ENCODE measurements at places on chromosomes 2 and 18.

GRCh38 chr2:212957624-212958023 is 193.8 kb downstream of the IKZF2 start:
- no peak for DNase-seq

GRCh38 chr18:11522992-11523391 is 86.4 kb upstream of the SLC35G4 start:
- no peak for DNase-seq

GRCh38 chr2:207136874-207137273 is 28.9 kb downstream of the KLF7 start:
- DNase-seq = no peak

- DNase-seq = no peak
Observed at GRCh38 chr2:149814901-149815300, 227.3 kb upstream of the MMADHC start.

DNA sequence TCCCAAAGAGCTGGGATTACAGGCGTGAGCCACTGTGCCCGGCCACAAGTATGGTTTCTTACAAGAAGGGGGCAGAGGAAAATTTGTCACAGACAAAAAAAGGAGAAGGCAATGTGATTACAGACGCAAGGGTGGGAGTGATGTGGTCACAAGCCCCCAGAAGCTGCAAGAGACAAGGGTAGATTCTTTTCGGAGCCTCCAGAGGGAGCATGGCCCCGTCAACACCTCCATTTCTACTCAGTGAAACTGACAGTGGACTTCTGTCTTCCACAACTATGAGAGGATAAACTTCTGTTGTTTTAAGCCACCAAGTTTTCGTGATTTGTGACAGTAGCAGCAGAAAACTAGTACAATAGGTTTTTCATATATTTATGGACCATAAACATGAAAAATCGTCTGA is 2.1 kb upstream of the TCF7L1 start:
- DNase-seq = peak; percentile 49

- peak; percentile 18 for DNase-seq
Observed at GRCh38 chr2:20093263-20094141, 42.1 kb upstream of the LAPTM4A start.

GRCh38 chr2:44959855-44960254 is 18.4 kb downstream of the SIX3 start:
- no peak for DNase-seq

DNA sequence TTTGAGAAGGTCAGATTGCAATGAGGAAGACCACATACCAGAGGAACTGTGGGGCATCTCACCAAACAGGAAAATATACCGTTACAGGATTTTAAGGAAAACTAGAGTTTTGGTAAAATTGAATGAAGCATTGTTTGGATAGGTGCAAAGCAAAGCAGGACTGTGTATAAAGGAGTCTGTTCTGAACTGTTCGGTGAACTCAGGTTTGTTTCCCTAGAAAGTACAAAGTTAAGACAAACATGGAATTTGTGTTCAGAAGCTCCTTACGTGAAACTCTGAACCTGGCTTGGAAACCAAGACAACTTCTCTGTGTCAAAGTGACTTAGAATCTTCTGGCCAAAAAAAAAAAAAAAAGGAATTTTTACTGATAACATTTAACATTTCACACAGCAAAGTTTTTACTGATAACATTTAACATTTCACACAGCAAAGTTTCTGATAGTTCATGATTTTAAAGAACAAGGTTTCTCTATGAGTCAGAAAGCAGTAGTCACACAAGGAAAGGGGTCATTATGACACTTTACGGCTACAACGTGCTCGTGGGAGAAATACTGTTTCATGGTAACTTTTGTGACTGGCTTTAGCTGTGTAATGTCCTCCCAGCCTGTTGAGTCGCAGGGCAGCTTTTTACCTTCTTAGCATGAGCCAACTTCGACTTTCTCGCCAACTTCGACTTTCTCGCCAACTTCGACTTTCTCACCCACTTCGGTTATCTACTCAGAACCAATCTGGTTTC is 21.2 kb upstream of the TET3 start:
- DNase-seq = no peak

DNA sequence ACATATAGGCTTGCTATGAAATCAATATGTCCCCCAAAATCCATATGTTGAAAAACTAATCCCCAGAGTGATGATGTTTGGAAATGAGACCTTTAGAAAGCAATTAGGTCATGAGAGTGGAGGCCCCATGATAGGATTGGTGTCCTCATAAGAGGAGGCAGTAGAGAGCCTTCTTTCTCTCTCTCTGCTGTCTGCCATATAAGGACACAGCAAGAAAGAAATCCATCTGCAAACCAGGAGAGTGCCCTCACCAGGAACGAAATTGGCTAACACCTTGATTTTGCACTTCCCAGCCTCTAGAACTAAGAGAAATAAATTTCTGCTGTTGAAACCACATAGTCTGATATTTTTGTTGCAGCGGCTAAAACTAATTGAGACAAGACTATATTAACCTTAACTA is 89.5 kb downstream of the NBAS start:
- no peak for DNase-seq

GRCh38 chr18:74397572-74397971 is 59.5 kb downstream of the DIPK1C start:
- no peak for DNase-seq

DNA sequence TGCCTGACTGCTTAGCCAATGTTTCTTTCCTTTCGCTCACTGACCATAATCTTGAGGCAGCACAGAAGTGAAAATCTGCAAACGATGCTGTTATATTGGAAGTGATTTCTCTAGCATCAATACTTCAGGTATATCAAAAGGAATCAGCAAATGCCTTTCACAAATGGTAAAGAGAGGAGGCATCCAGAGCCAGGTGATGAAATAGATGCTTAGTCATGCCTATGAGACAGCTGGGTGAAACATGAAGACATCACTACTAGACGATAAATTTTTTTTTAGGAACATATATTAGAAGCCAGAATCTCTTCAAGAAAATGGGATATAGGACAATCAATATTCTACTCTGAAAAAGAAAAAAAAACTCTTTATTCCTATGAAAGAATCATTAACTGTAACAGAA is 249.2 kb upstream of the SLC39A10 start:
- DNase-seq = no peak

GRCh38 chr18:11118051-11118766 is 31.2 kb downstream of the PIEZO2 start:
- DNase-seq = no peak

GRCh38 chr2:188916736-188917135 is 57.4 kb upstream of the COL3A1 start:
- no peak for DNase-seq

DNA sequence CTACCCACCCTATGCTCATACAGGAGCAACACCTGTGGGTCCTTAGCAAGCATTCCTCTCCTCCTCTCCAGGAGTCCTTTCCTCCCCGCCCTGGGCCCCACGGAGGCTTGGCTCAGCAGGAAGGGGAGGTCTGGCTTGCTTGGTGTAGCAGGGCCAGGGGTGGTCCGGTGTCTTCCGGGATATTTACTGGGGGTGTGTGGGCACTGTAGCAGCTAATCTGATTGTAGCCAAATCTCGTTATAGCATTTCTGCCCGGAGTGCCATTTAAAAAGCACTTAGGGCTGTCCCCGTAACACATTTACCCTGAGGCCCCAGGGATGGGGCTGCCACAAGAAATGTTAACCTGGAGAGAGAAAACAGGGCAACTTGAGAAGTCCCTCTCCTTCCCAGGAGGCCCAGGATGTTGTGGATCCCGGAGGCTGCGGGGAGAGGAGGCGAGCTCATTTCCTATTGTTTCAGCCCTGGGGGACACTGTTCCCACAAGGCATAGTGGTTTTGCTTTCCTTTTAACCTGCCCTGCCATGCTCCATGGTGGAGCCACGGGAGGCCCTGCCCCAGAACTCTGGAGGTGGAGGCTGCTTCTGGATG is 134.5 kb downstream of the CLIP4 start:
- no peak for DNase-seq

- DNase-seq = no peak
Observed at GRCh38 chr2:126719191-126719832, 63.4 kb downstream of the GYPC start.

DNA sequence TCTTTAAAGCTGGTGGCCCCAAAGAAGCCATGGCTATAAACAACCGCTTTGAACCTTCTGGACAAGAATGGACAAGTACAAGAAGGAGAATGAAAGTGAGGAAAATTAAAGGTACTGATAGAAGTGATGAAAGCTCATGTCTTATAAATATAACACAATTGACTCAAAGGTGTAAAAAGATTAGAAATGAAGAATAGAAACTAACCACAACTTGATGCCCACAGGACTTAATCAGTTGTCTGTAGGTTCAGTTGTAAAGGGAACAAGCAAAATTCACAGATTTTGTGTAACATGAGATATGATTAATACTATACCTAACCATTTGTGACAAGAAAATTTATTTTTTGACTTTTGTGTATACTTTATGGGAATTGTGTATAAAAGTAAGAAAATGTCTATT is 135.7 kb downstream of the NUP35 start:
- no peak for DNase-seq

DNA sequence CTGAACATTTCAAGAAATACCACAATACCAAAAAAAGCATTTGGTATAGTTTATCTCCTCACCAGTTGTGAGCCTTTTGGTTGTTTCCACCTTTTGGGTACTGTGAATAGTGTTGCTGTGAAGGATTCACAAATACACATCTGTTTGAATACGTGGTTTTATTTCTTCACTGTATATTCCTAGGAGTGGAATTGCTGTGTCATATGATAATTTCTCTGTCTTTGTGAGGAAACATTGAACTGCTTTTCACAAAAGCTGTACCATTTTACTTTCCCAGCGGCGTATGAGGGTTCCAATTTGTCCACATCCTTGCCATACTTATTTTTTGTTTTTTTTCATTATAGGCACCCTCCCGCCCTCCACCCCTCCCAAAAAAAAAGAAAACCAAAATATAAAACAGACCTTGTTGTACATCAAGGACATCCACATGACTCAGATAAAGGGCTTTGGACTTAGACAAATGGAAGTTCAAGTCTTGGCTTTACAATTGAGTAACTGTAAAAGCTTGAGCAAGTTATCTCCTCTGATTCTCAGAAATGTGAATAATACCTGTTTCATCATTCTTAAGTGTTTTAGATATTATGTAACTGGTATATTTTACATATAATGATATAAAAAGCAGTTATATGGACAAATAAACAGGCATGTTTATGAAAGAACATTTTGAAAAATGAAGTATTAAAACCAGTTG is 19.0 kb downstream of the UBE2E3 start:
- no peak for DNase-seq

DNA sequence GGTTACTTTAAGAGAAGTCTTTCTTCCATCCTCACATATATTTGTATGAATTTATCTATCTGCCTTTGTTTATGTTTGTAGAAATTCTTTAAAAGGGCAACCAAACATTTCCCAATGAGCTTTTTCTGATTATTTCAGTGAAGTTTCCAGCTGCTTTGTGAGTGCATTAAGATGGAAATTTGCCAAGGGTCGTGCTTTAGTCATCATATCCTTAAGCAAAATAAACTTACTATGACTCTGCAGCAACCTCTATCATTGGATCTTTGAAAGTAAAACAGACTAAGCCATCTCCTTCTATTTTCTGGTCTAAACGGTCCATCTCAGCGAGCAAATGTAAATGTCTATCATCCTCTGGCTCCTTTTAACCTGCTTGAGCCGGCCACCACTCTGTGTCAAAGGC is 489.3 kb downstream of the SOX11 start:
- DNase-seq = no peak

GRCh38 chr2:205827809-205828365 is 145.6 kb downstream of the NRP2 start:
- DNase-seq = no peak

DNA sequence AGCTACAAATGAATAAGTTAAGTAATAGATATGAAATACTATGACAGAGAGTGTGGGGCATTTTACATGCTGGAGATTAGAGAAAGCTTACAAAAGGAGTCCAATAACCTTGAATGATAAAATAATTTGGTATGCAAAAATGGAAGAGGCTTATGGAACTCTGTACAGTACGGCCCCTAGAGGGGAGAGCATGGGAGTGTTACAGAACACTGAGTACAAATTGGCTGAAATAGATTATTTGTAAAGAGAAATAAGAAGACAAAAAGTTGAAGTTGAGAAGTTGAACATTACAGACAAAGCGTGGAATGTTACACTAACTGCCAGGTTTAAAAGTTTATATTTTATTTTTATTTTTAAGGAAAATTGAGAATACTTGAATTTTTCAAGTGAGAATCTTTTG is 192.1 kb upstream of the DOK6 start:
- peak; percentile 5 for DNase-seq

- no peak for DNase-seq
Observed at GRCh38 chr2:62303788-62304187, 107.9 kb downstream of the B3GNT2 start.

DNA sequence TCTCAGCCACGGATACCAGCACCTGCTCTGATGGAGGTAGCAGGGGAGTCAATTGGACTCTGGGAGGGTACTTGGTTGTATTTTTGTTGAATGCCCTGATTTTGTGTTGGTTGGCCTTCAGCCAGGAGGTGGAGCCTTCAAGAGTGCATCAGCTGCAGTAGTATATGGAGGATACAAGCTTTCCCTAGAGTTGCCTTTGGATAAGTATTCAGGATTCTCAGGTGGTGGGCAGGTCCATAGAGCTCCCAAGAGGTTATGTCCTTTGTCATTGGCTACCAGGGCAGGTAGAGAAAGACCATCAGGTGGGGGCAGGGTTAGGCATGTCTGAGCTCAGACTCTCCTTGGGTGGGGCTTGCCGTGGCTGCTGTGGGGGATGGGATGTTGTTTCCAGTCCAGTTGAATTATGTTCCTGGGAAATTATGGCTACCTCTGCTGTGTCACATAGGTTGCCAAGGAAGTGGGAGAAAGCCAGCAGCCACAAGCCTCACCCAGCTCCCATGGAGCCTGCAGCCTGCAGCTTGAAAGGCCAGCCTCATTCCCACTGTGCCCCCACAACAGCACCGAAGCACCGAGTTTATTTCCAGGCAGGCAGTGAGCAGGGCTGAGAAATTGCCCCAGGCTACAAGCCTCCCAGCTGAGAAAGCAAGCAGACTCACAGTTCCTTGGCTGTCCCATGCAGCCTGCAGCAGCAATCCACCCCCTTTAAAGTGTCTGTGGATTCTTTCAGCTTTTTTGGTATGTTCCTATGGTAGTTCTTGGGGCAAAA is 38.6 kb upstream of the CHST9 start:
- no peak for DNase-seq

DNA sequence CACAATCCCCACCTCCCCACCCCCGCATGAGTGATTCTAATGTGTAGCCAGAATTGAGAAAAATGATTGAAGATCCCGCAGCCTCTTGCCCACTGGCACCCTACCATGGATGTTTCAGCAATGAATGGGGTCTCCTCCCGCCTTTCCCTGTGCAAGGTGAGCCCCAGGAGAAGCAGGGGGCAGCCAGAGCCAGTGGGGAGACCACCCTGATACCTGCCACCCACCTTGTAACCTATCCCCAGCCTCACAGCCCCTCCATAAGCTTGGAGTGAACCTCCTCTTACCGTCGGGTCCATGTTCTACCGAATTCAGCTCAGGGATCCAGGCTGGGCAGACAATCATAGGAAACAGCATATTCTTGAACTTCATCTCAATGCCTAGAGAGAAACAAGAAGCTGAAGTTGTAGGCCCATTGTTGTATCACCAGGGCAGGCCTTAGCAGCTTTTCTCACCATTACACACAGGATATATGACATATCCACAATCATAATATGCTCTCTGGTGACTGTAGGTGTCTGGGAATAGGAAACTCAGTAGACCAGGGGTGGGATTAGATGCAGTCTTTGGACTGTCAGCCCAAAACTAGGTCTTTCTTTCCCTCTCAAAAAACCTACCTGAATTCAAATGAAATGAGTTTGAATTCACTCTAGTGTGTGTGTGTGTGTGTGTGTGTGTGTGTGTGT is 30.9 kb downstream of the XDH start:
- DNase-seq = no peak

Measured in NAMALWA (cell line).